ENCODE measurements at places on chromosomes 5 and 9. TPM values are rescaled to one million over a fixed set of nuclear protein-coding genes. Genes with fewer than 3 reads are reported as not detected.
A peak's percentile ranks its signal among the peaks of the same experiment; 100 is the strongest.

- H3K27ac ChIP-seq = no peak overlapping the region
- H3K36me3 ChIP-seq = no peaks in the 10 kb centered on the region
- no peak for DNase-seq
- no peak overlapping the region for H3K4me3 ChIP-seq
These were observed 155.2 kb downstream of the GAS1 start for GRCh38 chr9:86792136-86792535.

GRCh38 chr9:134622896-134623257 lies 18.7 kb upstream of the COL5A1 start:
- no peaks in the 10 kb centered on the region for H3K4me1 ChIP-seq
- peaks cover 10% of the 10 kb centered on the region for H3K27me3 ChIP-seq
- DNase-seq = no peak

- no peaks in the 10 kb centered on the region for H3K36me3 ChIP-seq
- H3K4me3 ChIP-seq = no peak overlapping the region
- H3K27me3 ChIP-seq = no peaks in the 10 kb centered on the region
- H3K27ac ChIP-seq = no peak overlapping the region
These were observed 188.3 kb upstream of the ANKRD55 start for GRCh38 chr5:56421246-56422075.

DNA sequence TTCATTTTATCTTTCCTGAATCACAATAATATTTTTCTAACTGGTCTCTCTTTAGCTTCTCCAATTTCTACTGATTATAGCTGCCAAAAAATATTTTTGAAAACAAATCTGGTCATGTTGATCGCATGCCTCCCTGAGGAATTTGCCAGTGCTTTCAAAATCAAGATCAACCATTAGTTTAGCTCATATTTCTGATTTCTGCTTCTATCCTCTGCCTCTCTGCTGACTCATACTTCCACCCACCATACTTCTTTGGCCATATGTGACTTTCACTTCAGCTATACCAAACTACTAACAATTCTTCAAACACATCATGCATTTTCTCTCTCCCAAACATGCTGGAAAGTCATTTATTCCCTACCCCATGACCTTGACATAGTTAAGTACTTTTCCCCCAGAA lies 636.5 kb downstream of the TLE1 start:
- H3K27ac ChIP-seq = no peak overlapping the region
- no peaks in the 10 kb centered on the region for H3K27me3 ChIP-seq
- DNase-seq = no peak

Gene KCNV2
- total RNA-seq = not detected

DNA sequence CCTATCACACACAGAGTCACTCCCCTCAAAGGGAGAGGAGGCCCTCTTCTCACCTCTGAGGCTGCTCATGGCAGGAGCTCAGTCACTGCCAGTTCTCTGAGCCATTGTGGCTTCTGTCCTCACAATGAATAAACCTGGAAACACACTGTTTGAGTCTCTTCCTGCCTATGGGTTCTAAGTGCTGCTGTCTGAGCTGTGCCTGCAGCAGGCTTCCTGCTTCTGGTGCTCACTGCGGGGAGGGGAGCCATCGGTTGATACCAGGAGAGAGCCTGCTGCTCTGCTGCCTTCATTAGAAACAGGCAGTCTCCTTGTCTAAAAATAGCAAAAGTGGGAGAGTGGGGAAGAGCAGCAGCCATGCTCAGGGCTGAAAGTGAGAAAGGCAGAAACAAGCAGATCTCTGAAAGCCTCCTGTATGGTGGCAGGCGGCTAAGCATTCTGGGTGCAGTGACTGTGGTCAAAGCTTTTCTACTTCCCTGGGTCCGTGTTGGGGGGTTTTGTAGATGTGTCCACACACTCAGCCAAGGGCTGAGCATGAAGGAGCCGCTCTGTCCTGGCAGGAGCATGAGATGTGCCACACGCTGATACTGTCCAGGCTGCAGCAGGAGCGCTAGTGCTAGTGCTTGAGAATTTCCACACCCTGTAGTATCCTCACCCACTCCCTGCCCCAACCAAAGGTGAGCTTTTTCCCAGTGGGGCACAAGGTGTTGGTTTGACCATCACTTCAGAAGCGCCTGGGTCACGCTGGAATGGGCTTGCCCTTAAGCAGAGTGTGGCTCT lies 34.2 kb downstream of the PRKACG start:
- DNase-seq = peak; percentile 52
- peaks cover 16% of the 10 kb centered on the region for H3K4me1 ChIP-seq
- no peaks in the 10 kb centered on the region for H3K36me3 ChIP-seq
- peak overlapping the region; percentile 74 for H3K27ac ChIP-seq

Gene TXNDC8
- total RNA-seq = not detected

Gene OLFM1
- total RNA-seq = 4.7 TPM

Data from heart right ventricle (tissue), 16 donors.